ENCODE measurements at places on chromosomes 2 and 18.
A peak's percentile ranks its signal among the peaks of the same experiment; 100 is the strongest.

DNA sequence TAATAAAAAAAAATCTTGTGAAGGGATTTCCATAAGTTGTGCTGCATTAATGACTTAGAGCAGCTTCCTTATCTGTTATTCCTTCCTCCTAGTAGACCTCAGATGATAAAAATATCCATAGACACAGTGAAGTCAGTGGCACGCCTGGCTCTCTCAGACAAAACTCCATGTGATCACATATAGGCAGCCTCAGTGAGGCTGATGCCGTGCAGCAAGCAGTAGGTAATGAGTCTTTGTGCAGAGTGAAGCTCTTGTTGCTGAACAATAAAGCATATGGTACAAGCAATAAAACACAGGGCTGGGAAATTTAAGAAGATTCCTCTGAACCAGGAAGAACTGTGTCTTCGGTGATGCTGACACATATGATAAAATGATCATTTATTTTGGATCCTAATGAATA is 102.7 kb downstream of the CSRNP3 start:
- peak; percentile 78 for DNase-seq

- no peak for DNase-seq
Observed at GRCh38 chr2:200523158-200523557, 2.8 kb upstream of the SGO2 start.

GRCh38 chr2:128466776-128467175 is 148.1 kb upstream of the HS6ST1 start:
- DNase-seq: no peak

- no peak for DNase-seq
Observed at GRCh38 chr18:45448871-45449270, 166.4 kb upstream of the SLC14A2 start.

Data from NCI-H2081 (cell line).